ENCODE measurements at places on chromosomes 3 and 15. TPM values are rescaled to one million over a fixed set of nuclear protein-coding genes. Genes with fewer than 3 reads are reported as not detected.

DNA sequence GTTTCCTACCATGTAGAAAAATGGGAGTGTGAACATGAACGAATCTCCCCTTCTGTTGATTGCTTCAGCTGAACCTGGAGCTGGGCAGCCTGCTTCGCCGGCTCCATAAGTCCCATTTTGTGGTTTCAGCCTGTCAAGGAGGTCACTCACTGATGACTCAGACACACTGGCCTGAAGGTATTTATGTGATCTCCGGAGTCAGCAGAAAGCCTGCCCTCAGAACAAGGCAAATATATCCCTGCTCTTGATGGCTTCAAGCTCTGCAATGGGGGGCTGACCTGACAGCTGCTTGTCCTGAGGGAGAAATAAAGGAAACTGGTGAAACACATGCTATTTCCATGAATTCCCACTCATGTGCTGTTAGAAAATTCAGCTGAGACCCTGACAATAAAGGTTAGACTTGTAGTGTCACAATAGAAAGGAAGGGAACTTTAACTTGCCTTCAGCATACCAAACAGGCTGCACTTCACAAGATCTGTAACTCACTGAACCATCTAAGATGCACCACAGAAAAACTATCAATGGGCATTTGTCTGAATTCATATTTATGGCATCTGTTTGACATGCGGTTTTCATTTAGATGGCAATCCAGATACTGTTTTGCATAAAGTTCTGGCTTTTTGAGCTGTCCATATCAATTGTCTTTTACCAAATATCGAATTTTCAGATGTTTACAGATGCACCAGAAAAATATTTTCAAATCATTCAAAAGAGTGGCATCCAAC is 282.0 kb upstream of the VEPH1 start:
- H3K27me3 ChIP-seq, result no peaks in the 10 kb centered on the region
- no peak overlapping the region for H3K27ac ChIP-seq
- H3K4me3 ChIP-seq, result no peak overlapping the region
- no peaks in the 10 kb centered on the region for H3K4me1 ChIP-seq

DNA sequence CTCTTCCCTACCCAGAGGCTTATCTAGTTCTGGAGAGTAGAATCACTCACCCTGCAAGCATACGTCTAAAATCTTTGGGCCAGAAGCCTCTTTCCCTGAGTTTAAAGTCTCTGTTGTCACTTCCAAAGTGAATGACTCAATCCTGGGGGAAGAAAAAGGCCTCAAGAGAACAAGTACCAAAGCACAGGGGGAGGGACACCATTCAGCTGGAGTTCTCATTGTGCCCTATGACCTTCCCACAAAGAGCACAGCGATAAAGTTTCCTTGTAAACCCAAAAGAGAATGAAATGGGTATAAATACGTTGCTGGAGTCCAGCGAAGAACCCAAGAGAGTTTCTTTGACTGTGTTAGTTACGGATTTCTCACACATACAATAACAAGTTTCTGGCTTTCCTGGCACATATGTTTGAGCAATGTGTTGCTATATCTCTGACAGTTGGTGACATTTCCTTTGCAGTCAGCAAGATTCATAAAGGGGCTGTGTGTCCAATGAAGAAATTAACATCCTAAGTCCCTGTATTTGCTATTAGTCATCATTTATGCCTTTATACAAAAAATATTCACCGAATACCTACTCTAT is 107.3 kb upstream of the PTPRG start:
- no peak overlapping the region for H3K27ac ChIP-seq
- no peaks in the 10 kb centered on the region for H3K27me3 ChIP-seq
- H3K36me3 ChIP-seq, result no peaks in the 10 kb centered on the region

GRCh38 chr3:121800906-121801305 is 34.0 kb downstream of the IQCB1 start:
- H3K4me1 ChIP-seq, result no peaks in the 10 kb centered on the region
- no peaks in the 10 kb centered on the region for H3K27me3 ChIP-seq
- H3K4me3 ChIP-seq, result no peak overlapping the region

DNA sequence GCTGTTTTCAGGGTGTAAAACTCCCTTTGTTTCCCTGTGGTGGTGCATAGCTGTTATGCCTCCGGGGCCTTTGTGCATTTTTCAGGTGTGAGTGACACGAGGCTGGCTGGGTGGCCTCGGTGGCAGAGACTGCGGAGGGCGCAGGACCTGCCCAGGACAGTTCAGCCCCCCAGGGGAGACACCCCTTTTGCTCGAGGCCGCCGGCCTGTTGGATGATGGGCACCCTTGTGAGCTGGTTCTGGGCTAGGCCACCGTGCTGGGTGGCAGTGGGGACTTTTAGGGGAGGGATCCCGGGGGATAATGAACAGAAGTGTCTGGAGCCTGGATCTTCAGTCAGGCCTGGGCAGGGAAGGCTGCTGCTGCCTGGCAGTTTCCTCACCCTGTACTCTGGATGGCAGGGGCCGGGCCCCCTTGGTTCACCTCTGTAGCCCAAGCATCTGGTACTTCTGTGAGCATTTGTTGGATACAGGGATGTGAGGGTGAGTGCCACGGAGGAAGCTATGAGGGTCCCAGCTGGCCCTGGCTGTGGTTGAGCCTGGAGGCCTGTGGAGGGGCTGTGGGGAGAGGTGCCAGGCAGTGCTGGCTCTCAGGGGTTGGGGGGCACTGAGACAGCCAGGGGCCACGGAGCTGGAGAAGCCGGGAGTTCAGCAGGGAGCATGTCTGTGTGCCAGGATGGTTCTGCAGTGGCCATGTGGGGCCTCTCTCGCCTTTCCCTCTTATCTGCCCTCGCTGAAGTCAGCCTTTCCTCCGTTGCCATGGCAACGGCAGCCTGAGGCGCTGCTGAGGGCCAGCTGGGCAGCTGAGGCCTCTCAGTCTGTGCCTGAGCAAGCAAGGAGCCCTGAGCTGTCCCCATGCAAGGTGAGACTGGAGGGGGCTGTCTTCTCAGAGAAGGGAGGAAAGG is 49.0 kb downstream of the KY start:
- DNase-seq, result no peak
- peaks cover 13% of the 10 kb centered on the region for H3K27me3 ChIP-seq
- H3K27ac ChIP-seq, result no peak overlapping the region

DNA sequence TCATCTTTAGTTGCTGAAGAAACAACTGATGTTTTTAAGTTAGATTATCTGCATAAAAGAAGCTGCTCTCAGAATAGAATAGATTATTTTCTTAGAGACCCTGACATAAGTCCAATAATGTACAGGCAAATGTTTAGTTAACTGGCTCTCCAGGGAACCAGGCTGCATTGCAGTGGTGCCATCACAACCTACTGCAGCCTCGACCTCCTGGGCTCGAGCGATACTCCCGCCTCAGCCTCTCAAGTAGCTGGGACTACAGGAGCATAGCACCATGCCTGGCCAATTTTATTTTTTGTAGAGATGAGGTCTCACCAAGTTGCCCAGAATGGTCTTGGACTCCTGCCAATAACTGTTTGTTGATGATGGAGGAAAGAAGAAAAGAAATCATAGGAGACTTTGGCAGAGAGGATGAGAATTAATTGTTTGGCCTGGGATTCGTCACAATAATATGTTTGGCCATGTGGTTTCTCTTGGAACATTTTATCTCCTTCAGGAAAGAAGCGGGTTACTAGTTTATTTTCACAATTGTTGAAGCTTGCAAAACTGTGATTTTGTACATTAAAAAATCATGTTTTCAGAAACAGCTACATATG is 429.2 kb downstream of the CADM2 start:
- H3K27me3 ChIP-seq, result no peaks in the 10 kb centered on the region
- no peak overlapping the region for H3K27ac ChIP-seq
- H3K36me3 ChIP-seq, result no peaks in the 10 kb centered on the region

- peaks cover 24% of the 10 kb centered on the region for H3K4me1 ChIP-seq
- DNase-seq, result no peak
- peaks cover 2% of the 10 kb centered on the region for H3K36me3 ChIP-seq
- H3K27me3 ChIP-seq, result peaks cover 33% of the 10 kb centered on the region
Measured at GRCh38 chr3:13552857-13553652, 4.1 kb downstream of the FBLN2 start.

DNA sequence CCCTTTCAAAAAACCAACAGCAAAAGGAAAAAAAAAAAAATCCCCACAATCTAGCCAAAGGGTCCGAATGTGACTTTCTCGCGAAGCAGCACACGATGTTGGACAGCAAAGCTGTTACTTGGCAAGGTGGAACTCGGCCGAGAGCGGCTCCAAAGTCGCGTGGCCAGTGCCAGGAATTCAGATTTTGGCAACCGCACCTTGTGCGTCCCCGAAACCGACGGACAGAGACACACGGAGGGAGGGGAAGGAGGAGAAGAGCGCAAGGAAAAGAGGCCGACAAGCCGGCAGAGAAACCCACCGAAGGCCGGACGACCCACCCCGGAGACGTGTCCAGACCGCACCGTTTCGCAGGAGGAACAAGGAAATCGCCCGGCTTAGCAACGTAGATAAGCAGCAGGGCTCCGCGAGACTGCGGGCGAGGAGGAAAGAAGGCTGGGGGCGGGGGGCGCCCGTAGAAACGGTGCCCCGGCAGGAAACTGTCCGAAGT is 517.3 kb downstream of the MECOM start:
- H3K27ac ChIP-seq, result peak overlapping the region; percentile 46
- H3K4me1 ChIP-seq, result peaks cover 33% of the 10 kb centered on the region
- peak overlapping the region; percentile 79 for H3K4me3 ChIP-seq
- DNase-seq, result peak; percentile 7
- H3K27me3 ChIP-seq, result peaks cover 77% of the 10 kb centered on the region

DNA sequence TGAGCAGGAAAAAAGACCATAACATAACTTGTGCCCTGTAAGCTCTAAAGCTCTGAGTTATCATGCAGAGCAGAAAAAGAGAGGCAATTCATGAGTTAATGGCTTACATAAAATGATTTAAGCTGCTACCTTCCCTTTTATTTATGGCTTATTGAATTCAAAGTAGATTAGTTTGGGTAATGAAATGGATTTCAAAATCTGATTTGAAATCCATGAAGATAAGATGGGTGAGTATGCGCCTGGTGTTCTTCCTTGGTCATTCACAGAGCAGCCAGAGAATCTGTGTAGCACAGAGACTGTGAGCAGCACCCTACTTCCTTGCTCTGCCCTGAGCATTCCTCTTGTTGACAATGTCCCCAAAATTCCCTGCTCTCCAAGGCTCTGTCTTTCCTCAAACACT is 36.2 kb upstream of the MRPL3 start:
- no peak for DNase-seq
- H3K36me3 ChIP-seq, result no peaks in the 10 kb centered on the region
- H3K4me3 ChIP-seq, result no peak overlapping the region
- no peak overlapping the region for H3K27ac ChIP-seq
- peaks cover 39% of the 10 kb centered on the region for H3K27me3 ChIP-seq
- H3K4me1 ChIP-seq, result no peaks in the 10 kb centered on the region

DNA sequence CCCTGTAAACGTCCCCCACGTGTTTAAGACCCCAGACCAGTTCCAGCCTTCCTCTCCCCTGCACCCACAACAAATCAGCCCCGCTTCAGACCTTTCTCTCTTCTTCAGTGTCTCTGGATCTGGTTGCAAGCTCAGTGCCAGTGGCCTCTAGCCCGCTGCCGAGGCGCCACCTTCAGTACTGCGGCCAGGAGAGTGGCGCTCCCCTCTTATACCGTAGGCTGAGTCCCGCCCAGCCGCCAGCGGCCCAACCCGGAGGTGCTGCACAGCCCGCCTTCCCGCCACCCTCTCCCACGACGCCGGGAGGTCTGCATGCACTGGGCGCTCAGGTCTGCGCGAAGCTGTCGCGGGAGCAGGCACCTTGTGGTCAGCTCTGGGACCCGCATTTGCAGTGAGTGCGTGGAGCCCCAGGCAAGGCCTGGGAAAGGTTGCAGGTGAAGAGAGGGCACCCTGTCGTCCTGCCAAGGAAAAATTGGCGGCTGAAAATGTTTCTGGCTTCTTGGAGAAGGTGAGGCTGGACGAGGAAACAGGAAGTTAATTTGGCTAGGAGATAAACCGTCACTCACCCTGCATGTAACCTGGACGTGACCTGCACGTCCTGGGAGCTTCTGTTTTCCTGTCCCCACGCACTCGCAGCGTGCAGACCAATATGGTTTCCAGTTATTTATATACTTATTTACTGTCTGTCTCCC is at the start of gene C2CD4B:
Gene C2CD4B, minus strand, starts transcription at position 182 of the 689 bp plus-strand sequence. CDS start 301 bp downstream, outside the sequence.
- H3K4me3 ChIP-seq, result peak within 1 kb of the TSS; percentile 82
- H3K27ac ChIP-seq, result no peak within 1 kb of the TSS
- peaks cover 19% of the 10 kb centered on the region for H3K4me1 ChIP-seq
- DNase-seq, result peak; percentile 57
- no peaks in the 10 kb centered on the region for H3K36me3 ChIP-seq
- H3K27me3 ChIP-seq, result peaks cover 78% of the 10 kb centered on the region

GRCh38 chr3:124919756-124920155 is 14.8 kb downstream of the MUC13 start:
- no peak for DNase-seq
- H3K4me3 ChIP-seq, result no peak overlapping the region
- H3K27ac ChIP-seq, result no peak overlapping the region
- H3K27me3 ChIP-seq, result peaks cover 15% of the 10 kb centered on the region
- H3K4me1 ChIP-seq, result no peaks in the 10 kb centered on the region

GRCh38 chr3:71392251-71392650 is 191.3 kb downstream of the FOXP1 start:
- H3K4me1 ChIP-seq, result peaks cover 82% of the 10 kb centered on the region
- peaks cover 3% of the 10 kb centered on the region for H3K36me3 ChIP-seq
- peak overlapping the region; percentile 60 for H3K27ac ChIP-seq
- DNase-seq, result no peak
- H3K4me3 ChIP-seq, result peak overlapping the region; percentile 80

GRCh38 chr3:155270063-155270462 is 23.4 kb downstream of the STRIT1 start:
- no peak overlapping the region for H3K27ac ChIP-seq
- no peak for DNase-seq
- no peak overlapping the region for H3K4me3 ChIP-seq
- H3K27me3 ChIP-seq, result peaks cover 7% of the 10 kb centered on the region

- no peak overlapping the region for H3K4me3 ChIP-seq
- no peaks in the 10 kb centered on the region for H3K36me3 ChIP-seq
- no peak for DNase-seq
- peaks cover 7% of the 10 kb centered on the region for H3K27me3 ChIP-seq
- H3K4me1 ChIP-seq, result no peaks in the 10 kb centered on the region
Measured at GRCh38 chr3:102336130-102336529, 98.7 kb upstream of the ZPLD1 start.

The KCNH8 gene
- 0.05 TPM for total RNA-seq

The TLR9 gene
- total RNA-seq, result 2.3 TPM

All from activated T-cell treated with anti-CD3 and anti-CD28 coated beads, Interleukin-2, amount 50 U/mL, for 72 hours (primary cell).